CD4-positive, alpha-beta T cell treated with Interleukin-15 for 1 hour (primary cell): ENCODE measurements at places on chromosomes 3 and 15.

DNA sequence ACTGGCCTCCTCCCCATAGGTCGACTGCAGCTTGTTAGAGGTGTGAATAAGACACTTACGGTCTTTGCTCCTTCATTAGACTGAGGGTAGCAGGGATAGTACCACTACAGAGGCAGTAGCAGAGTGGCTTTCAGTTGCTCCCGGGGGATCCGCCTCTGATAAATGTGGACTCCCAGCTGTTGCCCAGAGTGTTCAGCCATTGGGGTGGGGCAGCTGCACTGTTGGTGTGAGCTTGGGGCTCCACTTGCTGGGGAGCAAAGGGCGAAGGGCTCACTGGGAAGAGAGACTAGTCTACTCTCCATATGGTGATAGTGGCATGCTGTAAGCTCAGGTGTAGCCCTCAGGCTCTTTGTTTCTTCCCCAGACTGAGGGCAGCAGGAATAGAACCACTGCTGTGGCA lies 239.1 kb downstream of the LRRN1 start:
- no peak for DNase-seq

GRCh38 chr15:68819495-68820294 lies 1.0 kb downstream of the ANP32A start:
- peak; percentile 33 for DNase-seq

DNA sequence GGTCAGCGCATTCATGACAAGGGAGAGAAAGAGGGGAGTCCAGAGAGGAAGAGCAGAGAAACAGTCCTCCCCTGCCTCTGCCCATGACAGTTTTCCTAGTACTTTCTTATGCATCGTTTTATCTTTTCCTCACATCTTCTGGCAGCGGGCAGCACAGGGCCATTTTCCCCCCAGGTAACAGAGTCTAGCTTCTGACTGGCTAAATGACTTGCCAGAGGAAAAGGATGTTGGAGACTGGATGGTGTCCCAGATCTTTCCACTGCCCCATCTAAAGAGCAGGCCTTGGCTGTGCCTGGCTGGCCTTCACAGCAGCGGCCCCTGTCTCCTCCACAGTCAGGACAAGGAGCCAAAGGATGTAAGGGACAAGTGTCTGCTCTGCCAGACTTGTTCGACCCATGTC lies 59.3 kb downstream of the CTDSPL start:
- DNase-seq, result no peak

DNA sequence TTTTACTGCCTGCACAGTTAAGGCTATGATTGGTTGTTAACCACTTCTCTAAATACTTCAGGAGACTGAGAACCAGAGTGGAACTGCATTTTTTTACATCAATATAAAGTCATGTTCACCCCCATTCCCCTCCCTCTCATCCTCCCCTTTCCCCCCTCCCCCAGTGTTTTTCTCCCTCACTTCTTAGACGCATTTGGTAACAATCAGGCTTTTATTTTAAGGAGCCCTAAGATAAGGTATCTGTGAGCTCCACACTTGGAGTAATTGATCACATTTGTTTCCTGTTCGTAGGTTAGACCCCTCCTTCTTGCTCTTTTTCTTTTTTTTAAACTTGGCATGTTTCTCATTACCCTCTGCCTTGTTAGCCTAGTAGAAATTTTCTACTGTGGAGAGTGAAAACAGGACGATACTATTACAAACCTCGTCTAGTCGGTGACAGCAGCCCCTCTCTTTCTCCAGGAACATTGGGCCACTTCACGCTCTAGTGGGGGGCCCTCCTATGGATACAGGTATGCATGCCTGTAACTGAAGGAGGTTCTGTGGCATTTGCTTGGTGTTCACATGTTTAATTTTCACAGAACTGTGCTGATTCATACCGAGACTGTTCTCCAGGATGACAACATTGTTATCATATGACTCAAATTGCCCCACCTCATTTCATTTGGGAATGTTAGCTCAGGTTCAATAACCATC lies 314.4 kb downstream of the MECOM start:
- DNase-seq, result no peak

- DNase-seq, result no peak
Observed at GRCh38 chr3:190883141-190883540, 20.6 kb upstream of the GMNC start.

DNA sequence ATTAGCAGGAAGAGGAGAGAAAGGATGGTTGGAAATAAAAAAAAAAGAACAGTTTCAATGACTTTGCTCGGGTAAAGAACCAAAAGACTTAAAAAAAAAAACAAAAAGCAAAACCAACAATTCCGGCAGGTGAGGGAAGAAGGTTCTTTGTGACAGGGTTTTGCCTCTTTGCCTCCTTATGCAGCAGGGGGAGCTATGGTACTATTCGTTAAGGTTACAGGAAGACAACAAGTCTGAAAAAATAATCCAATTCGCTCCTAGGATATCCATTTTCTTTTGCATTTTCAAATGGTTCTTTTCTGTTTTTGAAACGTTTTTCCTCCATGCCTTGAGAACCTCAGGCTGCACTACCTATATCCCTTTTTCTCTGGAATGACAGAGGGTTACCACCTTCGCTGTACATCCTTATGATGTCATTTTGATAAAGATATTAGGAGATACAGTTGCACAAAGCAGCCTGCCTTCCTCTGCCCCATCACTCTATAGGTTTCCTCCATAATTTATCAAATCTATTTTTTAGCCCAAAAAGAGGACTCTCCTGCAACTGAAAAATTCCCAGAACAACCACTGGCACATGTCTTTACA lies 55.0 kb downstream of the CFAP20DC start:
- no peak for DNase-seq

DNA sequence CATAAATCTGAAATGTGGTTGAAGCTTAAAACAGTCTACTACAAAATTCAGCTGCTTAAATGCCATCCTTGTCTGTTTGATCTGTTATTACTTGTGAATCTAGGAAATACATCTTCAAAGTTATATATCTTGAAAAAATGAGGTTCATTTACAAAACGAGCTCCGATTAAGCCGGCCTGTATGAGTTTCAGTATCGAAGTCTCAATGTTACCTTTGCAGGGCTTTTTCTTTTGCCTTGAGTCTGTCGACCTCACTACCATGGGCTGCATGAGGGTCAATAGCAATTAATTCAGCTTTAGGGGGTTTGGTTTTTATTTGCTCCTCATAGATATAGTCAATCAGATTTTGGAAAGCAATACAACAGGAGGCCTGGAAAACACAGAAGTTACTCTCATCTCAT lies 23.2 kb downstream of the ERICH6 start:
- no peak for DNase-seq

- no peak for DNase-seq
Observed at GRCh38 chr15:31477851-31478701, 151.4 kb downstream of the KLF13 start.

DNA sequence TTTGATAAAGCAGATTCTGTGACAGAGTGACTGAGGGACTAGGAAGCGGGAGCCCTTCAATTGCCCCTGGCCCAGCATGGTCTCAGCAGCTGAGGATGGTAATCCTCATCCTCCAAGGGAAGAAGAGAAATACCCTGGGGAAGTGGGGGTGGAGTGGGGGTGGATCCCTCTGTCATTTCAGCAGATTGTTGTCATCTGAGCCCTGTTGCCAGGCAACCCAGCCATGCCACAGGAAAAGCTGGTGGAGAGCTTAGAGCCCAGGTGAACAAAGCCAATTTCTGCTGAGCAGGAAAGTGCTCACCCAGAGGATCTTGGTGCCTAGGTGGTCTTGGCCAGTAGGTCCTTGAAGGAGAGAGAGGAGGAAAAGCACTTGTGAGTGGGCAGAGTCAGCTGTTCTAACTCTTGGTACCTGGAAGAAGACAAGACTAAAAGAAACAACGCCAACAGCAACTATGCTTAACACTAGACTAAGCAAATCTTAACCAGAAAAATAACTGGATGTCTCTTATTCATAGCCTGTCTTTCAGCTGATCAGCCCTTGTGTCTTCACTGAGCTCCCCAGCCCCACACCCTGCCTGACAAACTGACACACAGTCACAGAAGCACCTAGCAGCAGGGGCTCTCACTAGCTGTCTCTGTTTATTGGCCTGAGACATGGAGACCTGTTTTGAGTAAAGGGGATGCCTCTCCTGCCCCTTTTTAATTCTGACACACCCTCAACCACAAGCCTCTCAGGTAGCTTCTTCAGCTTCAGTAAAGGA lies 40.1 kb upstream of the DCLK3 start:
- no peak for DNase-seq

- DNase-seq, result no peak
Observed at GRCh38 chr3:126307591-126308393, 49.4 kb downstream of the KLF15 start.

DNA sequence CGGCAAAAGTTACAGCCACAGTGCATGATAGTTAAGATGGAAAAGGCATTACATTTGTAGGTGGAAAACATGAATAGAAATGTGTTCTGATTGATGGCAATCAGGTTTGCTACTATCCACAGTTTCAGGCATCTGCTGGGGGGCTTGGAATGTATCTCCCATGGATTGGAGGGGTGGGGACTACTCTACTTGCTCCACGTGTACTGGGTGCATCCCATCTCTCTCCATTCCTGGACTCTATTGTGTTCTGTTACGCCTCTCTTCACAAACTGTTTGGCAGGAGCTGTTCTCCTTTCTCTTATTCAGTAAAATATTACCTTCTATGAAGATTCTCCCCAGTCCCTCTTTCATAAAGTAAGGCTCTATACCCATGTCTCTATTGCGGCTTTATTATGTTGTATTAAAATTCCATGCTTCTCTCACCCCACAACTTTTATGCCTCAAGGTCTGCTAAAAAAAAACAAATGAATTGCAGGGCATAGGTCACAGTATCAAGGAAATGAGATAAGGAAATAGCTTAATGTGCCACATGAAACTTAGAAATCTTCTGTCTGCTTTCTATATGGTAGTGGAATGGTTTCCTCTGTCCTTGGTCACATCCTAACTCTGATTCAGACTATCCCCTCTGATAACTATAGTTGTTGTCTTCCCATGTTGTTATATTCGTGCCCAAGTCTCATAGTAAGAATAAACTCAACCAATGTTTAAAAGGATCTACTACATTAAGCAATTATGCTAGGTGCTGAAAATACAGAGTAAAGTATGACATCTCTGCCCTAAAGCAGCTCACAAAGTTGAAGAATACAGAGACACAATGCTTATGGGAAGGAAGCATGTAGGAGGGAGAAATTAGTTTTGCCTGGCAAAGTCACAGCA lies 43.2 kb downstream of the LRRFIP2 start:
- no peak for DNase-seq

GRCh38 chr3:26989037-26989436 lies 366.5 kb downstream of the LRRC3B start:
- no peak for DNase-seq

DNA sequence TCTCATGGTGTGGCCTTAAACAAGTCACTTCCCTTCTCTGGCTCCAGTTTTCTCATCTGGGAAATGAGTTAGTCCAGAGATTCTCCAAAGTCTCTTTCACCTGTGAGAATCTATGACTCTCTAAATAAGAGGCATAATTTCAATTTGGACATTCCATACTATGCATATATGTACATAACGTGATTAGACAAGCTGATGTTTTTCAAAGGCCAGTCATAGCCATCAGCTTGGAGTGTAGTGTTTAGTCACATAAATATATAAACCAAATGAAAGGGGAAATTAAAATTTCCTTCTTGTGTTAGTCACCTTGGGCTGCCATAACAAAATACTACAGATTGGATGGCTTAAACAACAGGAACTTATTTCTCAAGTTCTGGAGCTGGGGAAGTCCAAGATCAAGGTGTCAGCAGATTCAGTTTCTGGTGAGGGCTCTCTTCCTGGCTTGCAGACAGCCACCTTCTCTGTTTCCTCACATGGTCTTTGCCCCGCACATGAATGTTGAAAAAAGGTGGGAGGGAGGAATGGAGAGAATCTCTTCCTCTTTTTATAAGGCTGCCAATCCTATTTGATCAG lies 19.4 kb downstream of the TMEM41A start:
- no peak for DNase-seq

- no peak for DNase-seq
Observed at GRCh38 chr3:21718161-21718765, 32.7 kb downstream of the ZNF385D start.

DNA sequence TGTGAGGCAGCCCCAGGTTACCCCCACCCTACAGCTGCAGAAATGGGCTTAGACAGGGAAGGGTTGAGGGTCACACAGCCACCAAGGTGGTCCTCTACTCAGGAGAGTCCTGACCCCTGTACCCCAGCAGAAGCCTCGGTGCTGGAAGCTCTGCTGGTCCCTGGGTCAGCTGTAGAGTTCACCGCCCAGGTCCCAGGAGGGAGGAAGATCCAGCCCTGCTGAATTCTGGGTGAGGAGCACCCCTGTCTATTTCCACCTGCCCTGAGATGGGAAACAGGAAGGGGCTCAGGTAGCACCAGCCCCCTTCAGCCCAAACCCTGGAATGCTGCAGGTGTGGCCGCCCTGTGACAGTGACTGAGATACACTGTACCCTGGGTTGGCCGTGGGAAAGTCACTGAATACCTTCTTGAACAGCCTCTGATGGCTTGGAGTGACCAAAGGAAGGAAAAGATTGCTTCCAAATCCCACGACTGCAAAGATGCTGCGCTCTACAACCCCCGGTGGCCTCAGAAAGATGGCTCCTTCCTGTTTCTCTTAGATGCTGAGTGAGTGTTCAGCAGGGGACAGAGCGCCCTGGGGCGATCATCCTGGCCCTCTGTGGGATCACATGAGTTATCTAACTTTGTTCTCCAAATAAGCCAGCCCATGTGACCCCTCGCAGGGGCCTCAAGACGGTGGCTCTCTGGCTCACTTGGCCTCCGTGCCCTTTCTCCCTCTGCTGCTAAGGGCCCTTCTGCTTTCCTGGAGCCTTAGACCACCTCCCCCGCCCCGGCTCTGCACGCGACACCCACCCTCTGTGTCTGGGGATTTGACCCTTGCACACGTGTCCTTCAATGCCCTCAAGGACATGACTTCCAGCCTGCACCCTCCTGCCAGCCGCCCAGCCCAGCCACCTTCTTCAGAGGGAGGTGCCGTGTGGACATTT lies 141.9 kb downstream of the NSMCE3 start:
- no peak for DNase-seq

DNA sequence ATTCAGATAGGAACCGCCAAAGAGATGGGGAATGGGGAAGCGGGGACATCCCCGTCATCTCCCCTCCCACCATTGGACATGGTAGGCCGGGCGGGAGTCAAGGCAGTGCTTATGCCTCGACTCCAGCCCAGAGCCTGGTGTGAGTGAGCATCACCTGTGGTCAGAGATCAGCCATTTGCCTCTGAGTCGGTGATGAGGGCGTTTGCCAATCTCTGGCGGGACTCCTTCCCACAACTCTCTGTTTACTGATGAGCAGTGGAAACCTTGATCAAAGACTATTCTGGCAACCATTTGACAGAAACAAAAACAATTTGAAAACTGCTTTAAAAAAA lies 63.9 kb upstream of the HES1 start:
- DNase-seq, result no peak

- no peak for DNase-seq
Observed at GRCh38 chr15:62105266-62105665, 38.5 kb downstream of the C2CD4A start.
